ENCODE measurements at places on chromosomes 2 and 18.

GRCh38 chr2:2324565-2325101, 6.4 kb downstream of the MYT1L start:
- peak; percentile 54 for DNase-seq

GRCh38 chr18:2850816-2851215, 4.0 kb downstream of the EMILIN2 start:
- DNase-seq: no peak

GRCh38 chr18:55093295-55093694, 134.0 kb upstream of the CCDC68 start:
- no peak for DNase-seq

DNA sequence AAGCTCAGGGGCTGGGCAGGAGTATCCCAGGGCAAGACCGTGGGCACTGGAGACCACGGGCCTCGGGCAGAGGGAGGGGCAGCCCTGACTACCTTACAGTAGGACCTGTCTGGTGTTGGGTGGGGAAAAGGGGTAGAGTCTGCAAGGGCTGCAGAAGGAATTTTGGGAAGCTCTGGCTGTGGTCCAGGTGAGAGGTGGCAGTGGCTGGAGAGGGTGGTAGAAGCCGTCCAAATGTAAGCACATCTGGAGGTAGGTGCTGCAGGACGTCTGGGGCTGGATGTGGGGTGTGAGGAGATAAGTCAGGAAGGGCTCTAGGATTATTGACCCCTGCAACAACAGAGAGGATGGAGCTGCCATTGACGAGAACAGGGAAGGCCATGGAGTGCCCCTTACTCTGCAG, 486.7 kb downstream of the EIPR1 start:
- DNase-seq: no peak

DNA sequence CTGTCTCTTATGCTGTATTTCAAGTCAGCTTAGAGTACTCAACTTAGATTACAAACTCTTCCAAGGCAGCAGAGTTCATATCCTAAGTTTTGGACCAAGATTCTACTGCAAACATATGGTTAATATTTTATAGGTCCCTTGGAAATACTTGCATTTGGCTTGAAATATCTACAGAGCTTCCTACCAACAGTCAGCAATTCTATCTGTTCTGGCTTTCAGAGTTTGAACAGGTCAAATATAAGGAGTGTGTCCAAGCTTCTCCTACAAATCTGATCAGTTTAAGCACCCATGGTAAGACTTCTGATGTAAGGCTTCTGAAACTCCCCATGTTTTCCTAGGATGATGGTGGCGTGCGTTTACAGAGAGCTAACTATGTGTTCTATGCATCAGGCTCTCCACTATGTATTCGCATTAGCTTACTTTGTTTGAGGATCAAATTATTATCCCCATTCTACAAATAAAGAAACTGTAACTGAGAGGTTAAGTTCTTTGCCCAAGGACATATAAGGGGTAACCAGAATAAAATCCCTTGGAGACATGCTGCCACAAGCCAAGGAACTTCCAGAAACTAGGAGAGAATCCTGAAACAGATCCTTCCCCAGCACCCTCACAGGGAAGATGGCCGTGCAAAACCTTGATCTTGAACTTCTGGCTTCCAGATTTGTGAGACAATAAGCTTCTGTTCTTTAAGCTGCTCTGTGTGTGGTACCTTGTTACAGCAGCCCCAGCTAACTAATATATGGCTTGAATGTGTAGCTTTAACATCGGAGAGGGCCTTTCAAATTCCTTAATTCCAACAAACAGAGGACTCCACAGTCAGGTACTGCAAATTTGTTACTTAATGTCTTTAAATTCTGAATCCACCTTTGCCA, 55.1 kb downstream of the ATP8B1 start:
- no peak for DNase-seq

GRCh38 chr2:166360906-166361305, 14.8 kb downstream of the SCN9A start:
- no peak for DNase-seq

DNA sequence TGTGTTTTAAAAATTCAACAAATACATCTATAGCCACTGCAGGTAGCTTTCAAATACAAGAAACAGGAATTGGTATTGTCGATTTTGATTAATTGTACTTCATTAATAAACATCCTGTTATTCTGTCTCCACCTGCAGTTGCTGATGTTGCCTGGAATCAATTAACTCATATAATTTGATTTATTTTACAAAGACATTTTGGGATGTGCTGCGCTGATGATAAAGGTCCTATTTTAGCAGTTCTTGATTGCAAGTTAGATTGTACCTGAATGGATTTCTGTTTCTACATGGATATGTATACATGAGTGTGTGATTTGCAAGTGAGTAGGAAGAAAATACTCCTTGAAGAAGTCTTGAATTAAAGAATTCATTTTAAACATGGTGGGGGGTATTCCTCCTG, 605.3 kb downstream of the ARHGAP15 start:
- DNase-seq: no peak

DNA sequence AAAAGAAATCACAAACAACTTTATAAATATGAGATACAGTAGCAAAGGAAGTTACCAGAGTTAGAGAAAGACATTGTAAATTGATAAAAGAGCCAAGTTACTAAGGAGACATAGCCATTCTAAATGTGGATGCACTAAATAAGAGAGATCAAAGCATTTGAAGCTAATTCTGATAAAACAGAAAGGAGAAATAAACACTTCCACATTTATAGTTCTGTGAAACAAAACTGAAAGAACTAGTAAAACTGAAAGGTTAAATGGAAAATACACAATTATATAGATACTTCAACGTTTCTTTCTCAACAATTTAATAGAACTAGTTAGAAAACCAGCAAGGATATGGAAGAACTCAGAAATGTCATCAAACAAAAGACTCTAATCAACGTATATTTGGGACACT, 309.0 kb upstream of the CDH2 start:
- DNase-seq: no peak

GRCh38 chr2:233530381-233530780, 36.2 kb downstream of the USP40 start:
- no peak for DNase-seq

- no peak for DNase-seq
These were observed 20.7 kb downstream of the BMP10 start for GRCh38 chr2:68850524-68850923.

DNA sequence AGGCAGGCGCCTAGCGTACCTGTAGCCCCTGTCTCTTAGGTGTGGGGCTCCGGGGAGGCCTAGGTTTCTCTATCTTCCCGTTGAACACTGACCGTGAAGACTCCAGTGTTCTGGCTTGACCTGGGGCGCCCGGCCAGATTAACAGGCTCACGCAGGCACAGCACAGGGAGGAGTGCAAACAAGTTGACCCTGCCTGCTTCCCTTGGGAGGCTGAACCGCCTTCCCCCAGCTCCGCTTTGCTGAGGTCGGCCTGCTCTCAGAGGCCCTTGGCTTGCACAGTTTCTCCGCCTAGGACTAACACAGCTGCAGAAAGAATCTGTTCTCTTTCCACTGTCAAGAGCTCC, 567 bp downstream of the PCYOX1 start:
- DNase-seq: peak; percentile 42

DNA sequence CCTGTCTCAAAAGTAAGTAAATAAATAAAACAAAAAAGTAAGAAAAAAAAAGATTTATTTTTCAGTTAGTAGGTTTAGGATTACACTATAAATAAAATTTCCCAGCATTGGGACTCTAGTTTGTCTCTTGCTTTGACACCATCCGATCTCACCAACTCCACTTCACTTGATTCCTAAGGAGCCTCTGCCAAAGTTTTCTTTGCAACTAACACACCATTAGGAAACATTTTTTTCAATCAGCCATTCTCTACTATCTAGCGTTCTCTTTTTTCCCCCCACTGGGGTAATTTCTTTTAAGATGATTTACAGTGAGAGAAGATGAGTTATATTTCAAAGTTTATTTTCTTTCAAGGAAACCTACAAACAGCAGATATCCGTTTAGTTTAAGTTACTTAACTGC, 10.6 kb upstream of the NEMP2 start:
- DNase-seq: no peak

- no peak for DNase-seq
These were observed 8.1 kb upstream of the ARHGAP15 start for GRCh38 chr2:143121079-143121478.
